ENCODE measurements at places on chromosomes 2 and 18.

GRCh38 chr2:156955701-156956100 is 301.8 kb upstream of the GALNT5 start:
- no peak for DNase-seq

DNA sequence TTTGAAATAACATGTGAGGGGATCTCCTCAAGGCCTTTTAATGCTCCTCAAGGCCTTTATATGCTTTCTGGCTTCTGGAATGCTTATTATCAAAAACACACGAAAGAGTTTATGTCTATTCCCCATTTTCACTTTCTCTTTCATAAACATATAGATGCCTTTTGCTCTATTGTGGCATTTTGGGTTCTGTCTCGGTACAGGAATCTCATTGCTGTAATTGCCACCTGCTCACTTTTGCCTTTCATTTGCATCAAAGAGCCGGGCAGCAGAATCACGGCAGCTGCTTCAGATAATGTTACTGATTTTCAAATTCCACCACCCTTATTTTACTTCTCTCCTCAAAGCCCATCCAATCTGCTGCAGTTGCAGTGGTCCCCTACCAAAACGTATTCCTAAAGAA is 54.8 kb upstream of the LPIN2 start:
- peak; percentile 48 for DNase-seq

DNA sequence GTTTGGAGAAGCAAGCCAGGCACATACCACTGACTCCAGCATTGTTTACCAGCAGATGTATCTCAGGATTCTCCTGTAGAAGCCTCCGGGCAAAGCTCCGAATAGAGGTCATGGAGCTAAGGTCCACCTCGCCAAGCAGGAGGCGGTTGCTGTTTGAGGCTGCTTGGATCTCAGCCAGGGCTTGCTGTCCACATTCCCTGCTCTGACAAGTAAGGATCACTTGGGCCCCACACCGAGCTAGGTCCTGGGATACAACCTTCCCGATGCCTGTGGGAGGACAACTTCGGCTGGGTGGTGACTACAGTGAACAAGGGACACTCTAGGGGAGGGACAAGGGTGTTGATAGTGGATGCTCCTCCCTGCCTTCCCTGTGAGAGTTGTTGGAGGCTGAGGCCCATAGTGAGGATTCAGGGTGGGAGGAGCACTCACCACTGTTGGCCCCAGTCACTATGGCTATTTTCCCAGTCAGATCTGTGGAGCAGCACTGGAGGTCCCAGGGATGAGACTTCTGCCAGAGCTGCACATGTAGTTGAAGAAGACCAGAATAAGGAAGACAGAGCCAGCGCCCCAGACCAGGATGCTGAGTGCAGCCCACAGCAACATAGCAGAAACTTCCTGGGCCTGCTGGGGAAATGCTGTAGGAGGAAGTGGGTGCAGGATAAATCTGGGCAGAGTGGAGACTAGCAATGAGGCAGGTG is 8.3 kb downstream of the C2orf81 start:
- DNase-seq, result no peak

GRCh38 chr2:219852626-219853025 is 225.2 kb downstream of the SLC4A3 start:
- no peak for DNase-seq

DNA sequence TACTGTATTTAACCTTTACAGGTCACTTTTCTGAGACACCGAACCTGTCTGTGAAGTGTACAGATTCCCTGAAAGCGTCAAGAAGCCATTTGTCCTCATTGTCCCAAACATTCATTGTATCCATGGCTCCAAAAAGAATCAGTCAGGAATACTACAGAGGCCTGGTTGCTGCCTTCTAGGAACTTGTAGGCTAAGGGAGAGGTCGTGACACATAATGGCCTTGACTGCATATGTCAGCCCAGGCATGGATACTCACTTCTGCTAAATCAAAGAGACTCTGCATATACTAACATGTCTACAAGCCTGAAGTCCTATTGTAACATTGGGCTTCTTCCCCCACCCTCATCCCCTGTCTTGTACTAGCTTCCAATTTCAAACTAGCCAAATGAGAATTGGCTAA is 40.2 kb downstream of the ONECUT2 start:
- DNase-seq, result peak; percentile 66

- DNase-seq, result no peak
Observed at GRCh38 chr18:24546307-24546706, 85.9 kb downstream of the HRH4 start.

GRCh38 chr2:27024812-27025211 is 8.0 kb upstream of the TMEM214 start:
- DNase-seq, result no peak

All from OCI-M1 (cell line).